Naive thymus-derived CD8-positive, alpha-beta T cell (primary cell): ENCODE measurements at places on chromosomes 7 and 10.

GRCh38 chr10:64626924-64627323 lies 1105.7 kb downstream of the REEP3 start:
- no peak for DNase-seq

GRCh38 chr10:19705250-19705649 lies 111.0 kb upstream of the PLXDC2 start:
- no peak for DNase-seq

GRCh38 chr10:84401854-84402611 lies 73.6 kb downstream of the CCSER2 start:
- DNase-seq: no peak

- no peak for DNase-seq
Observed at GRCh38 chr7:116799916-116800315, 62.5 kb upstream of the CAPZA2 start.

- DNase-seq: no peak
Observed at GRCh38 chr7:1948301-1948796, 278.3 kb downstream of the ELFN1 start.

DNA sequence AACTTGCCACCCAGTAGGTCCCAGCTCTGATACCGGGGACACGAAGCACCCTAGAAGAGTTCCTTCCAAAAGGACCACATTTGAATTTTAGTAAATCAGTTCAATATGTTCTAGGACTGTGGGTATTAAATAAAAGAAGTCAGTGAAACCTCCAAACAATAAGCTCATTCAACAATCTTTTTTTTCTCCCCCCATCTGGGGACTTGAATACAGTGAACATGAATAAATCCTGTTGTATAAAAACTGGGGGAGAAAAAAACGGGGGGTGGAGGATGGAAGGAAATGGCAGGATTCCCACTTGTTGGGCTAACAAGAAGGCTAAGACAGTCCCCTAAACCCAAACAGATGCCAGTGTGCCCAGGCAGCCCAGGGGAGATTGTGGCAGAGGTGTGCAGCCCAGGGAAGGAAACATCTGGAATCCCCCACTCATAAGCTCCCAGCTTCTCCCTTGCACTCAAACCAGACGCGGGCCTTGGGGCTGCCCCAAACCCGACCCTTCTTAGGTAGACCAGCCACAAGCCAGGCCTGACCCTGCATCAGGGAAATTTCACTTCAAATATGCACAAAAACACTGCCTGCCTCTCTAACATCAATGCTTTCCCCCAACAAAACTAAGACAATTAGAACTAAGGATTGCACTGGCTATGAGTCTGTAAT lies 8.8 kb downstream of the AFAP1L2 start:
- no peak for DNase-seq

GRCh38 chr10:13776861-13777311 lies 190.1 kb downstream of the PRPF18 start:
- DNase-seq: no peak

GRCh38 chr7:99955247-99955646 lies 20.6 kb downstream of the AZGP1 start:
- DNase-seq: no peak

DNA sequence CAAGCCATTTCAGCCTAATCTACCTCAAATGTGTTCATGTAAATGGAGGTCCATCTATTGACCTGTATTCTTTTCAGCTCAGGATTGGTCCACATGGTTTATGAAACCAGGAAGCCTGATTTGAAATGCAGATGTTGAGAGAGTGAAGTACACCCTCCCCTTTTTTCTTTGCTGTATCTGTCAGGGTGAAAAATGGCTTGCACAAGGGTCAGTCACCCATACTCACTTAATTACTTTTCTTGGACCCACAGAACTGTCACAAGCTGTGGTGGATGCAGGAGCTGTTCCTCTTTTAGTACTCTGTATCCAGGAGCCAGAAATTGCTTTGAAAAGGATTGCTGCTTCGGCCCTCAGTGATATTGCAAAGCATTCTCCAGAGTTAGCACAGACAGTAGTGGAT lies 41.2 kb downstream of the SPAG6 start:
- no peak for DNase-seq
